ENCODE measurements at places on chromosomes 12 and 14.

GRCh38 chr12:111063295-111064026, 143.1 kb upstream of the MYL2 start:
- no peak for DNase-seq

DNA sequence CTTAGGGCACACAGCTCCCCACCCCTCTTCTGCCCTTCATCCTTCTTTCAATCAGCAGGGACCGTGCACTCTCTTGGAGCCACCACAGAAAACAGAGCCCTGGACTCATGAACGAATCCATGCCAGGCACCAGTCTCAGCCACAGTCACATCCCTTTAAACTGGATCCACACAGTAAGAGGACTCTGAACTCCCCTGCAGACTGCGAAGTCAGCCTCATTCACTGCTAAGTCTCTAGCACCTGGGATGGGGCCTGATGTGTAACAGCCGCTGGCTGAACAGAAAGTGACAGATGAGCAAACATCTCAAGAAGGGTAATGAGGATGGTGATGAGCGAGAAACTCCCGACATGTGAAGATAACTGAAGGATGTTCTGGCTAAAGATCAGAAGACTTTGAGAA, 45.8 kb upstream of the IQSEC3 start:
- DNase-seq, result no peak

GRCh38 chr12:685388-685787, 22.1 kb upstream of the NINJ2 start:
- DNase-seq, result peak; percentile 92

DNA sequence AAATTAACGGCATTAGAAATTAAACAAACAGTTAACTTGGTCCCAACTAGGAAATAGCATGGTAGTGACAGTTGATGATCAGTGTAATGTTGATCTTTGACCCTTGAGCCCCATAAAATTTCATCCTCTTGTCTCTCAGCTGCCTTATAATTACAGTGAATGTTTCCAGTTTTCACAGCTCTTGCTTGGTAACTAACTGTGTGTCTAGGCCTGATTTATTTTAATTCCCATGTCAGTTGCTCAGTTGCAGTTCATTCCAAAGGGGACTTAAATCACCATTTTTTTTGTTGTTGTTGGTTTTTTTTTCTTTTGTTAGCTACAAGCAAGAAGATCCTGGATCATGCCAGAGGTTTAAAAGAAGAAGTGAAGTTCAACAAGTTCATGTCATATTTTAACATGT, 1883.7 kb upstream of the FLRT2 start:
- no peak for DNase-seq

DNA sequence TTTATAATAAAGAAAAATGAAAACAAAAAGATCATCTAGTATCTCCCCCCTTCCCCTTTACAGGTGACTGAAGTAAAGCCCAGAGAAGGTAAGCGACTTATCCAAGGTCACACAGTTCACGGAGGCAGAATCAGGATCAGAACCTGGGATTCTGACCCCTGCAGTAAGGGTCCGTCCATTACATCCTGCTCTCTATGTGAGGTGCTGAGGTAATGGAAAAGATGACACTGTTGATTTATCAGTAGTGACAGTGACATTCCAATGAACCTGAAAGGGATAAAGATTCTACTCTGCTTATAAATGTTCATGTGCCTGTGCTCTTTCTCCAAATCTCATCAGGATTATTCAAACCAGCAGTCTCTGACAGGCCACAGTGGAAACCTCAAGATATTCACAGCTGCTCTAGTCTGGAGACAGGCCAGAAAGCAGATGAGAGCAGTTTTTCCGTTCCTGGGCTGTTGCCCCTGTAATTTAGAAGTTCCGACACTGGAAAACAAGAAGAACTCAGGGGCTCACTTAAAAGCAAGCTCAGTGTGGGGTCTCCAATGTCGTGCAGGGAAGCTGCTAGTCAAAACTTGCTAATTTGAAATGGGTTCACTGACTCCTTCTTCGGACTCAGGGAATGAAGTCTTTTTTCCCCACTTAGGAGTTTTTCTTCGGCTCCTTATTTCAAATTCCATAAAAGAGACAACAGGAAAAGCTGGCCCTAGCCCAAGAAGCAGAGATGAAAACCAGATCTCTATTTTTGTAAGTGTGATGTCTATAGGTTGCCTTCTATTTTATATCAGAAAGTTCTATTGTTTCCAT, 131.8 kb upstream of the EEA1 start:
- DNase-seq, result no peak

DNA sequence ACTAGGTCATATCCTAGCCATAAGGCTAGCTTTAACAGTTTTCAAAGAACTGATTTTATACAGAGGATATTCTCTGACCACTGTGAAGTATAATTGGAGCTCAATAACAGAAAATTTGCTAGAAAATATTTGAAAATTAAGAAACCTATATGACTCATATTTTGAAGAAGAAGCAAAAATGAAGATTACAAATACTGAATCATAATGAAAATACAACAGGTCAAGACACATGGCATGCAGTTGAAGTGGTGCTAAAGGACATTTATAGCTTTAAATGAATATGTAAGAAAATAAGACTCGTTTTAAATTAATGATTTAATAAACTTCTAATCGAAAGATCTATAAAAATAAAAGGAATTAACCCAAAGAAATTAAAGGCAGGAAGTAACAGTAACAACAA, 1234.6 kb downstream of the SLC16A7 start:
- DNase-seq, result no peak

- no peak for DNase-seq
Measured at GRCh38 chr12:40324261-40324660, 99.5 kb downstream of the LRRK2 start.

- no peak for DNase-seq
Measured at GRCh38 chr14:98062083-98062482, 1209.9 kb downstream of the BCL11B start.

DNA sequence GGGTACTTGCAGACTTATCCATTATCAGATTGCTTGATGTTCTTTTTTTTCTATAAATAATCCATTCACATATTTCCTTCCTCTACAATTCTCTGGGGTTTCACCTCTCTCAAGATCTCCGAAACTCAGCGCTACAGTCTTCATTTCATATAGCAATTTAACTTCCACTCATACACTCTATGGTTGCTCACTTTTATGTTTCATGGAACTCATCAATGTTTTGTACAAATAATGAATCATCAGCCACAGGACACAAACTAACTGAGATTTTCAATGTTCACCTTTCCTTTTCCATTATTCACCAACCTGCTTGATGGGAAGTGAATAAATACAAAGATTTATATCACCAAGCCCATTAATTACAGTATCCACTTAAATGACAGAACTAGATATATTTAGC, 534.7 kb downstream of the LRFN5 start:
- DNase-seq, result no peak

DNA sequence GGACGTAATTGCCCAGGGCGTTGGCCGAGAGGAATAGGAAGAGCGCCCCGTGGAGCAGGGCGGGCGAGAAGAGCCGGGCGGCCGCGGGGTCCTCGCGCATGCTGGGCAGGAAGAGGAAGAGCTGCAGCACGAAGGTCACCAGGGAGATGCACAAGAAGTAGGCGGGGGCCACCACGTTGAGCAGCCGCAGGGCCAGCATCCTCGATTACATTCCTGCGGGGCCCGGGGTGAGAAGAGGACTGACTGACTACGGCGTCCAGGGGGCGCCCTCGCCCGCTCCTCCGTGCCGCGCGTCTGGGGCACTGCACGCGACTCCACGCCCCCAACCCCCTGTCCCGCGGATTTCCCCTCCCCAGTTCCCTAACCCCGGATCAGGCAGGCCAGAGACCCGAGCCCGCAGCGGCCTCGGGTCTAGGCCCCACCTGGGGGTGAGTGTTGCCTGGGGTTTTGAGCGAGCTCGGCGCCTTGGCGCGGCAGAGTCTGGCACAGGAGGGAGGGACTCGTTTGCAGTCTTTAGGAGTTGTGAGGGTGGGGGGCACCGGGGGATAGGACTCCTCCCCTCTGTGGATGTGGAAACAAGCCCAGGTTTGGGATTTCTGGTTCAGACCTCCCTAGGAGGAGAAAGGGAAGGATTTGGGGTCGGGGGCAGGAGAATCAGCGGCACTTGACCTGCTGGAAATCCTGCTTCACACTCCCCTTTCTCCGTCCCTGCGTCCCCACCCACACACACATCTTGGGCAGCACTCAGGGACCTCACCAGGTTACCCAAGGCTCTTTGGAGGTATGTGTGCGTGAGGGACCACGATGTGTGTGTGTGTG, 1.8 kb downstream of the ZDHHC22 start:
- peak; percentile 18 for DNase-seq

DNA sequence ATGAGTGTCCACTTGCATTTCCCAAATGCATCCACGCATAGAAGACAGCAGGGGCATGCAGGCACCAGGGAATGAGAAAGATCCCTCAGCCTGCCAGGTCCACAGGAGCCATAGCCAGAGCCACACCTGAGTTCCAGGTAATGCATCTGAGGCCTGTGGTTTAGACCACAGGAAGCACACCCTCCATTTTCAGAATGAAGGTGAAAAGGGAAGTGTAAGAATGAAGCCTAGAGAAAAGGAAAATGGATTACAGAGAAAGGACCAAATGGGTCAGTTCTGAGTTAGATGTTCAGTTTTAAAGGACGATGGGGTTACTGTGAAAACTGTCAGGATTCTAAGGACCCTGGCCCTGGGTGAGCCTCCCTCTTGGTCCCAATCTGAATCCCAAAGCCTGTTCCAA, 1283.2 kb downstream of the TMEM121 start:
- no peak for DNase-seq

DNA sequence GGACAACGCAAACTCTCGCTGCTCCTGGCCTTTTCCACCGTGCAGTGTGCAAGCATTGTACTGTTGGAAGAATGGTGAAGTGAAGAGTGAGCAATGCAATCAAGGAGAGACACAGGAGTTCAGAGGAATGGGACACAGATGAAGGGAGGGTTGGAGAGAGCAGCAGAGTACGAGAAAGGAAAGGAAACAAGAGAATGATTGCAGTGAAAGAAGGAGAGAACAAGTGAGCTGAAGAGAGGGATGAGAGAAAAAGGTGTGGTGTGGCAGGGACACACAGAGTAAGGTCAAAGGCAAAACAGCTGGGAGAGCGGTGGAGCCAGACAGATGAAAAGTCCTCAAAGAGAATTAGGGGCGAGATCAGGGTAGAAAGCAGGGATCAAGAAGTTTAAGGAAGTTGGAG, 13.0 kb downstream of the CACNB3 start:
- DNase-seq, result no peak

GRCh38 chr12:94080341-94081009, 67.9 kb upstream of the PLXNC1 start:
- DNase-seq, result no peak

DNA sequence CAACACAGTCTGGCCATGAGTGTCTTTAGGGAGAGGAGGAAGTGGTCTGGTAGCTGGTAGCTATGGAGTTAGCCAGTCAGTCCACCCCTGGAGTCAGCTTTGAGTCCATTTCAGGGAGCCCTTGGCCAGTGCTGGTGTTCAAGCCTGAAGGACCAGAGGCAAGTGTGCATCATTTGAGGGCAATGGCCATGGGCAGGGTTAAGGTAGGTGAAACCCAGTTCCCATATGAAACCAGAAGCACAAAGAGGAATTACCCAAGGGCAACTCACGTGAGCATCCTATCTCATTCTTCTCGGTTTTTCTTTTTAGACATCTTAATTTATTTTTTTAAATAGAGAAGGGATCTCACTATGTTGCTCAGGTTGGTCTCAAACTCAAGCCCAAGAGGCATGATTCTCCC, 61.3 kb upstream of the ACTN1 start:
- no peak for DNase-seq

GRCh38 chr12:49206389-49206788, 17.5 kb upstream of the TUBA1A start:
- no peak for DNase-seq

DNA sequence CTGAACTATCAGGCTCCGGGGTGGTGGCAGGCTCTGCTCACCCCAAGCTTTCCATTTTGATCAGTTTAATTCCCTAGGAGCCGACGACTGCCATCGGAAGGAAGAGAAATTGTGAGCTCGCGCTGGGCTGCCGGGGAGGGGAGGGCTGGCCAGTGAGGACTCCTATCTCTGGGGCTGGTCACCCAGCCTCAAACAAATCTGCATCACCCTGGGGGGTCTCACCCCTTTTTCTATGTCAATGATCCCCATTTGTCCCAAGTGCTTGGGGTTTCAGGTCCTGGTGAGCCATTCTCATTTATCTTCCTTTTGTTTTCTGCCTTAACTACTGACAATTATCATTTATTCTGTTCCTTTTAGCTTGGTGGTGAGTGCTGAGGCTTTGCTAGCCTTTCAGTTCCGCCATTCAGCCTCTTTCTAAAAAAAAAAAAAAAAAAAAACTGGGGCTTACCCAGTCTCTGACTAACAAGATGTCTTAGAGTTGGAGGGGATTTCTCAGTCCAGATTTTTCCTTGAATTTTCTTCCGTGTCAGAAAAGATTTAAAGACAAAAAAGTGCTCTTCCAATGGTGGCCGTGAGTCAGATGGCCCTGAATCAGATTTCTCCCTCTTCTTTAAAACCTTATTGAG, 22.8 kb upstream of the USP44 start:
- no peak for DNase-seq

DNA sequence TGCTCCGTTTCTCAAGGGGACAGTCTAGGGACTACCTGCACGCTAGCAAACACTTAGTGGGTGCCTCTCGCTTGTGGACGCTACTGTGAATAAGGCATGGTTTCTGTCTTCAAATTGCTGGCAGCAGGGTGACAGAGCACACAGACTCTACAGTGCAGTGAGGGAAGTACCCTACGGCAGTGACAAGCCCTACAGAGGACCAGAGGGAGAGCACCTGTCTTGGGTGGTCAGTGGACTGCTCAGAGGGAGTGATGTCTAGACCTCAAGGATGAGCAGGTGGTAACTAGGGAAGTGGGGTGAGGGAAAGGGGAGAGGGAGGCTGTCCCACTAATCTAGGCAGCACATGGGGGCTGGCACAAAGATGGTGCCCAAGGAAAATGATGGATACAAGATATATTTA, 160.5 kb downstream of the RBM19 start:
- DNase-seq, result no peak

DNA sequence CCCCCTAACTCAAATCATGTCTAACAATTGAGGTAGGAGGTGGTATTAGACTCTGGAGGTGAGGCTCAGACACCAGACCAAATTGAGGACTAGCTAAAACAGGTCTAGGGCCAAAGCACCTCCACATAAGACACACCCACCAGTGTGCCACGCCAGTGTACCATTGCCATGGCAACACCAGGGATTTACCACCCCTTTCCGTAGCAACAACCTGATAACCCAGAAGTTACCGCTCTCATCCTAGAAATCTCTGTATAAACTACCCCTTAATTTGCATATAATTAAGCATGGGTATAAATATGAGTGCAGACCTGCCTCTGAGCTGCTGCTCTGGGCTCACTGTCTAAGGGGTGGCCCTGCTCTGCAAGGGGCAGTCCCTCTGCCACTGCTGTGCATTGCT, 57.4 kb upstream of the PPP2R5C start:
- peak; percentile 60 for DNase-seq

Measured in CD4-positive, alpha-beta T cell treated with Interleukin-21 for 1 hour (primary cell).